Fibroblast of skin of left biceps (primary cell): ENCODE measurements at places on chromosomes 3 and 15.

GRCh38 chr3:128878556-128879124 lies 780 bp upstream of the ACAD9 start:
- no peak for DNase-seq

DNA sequence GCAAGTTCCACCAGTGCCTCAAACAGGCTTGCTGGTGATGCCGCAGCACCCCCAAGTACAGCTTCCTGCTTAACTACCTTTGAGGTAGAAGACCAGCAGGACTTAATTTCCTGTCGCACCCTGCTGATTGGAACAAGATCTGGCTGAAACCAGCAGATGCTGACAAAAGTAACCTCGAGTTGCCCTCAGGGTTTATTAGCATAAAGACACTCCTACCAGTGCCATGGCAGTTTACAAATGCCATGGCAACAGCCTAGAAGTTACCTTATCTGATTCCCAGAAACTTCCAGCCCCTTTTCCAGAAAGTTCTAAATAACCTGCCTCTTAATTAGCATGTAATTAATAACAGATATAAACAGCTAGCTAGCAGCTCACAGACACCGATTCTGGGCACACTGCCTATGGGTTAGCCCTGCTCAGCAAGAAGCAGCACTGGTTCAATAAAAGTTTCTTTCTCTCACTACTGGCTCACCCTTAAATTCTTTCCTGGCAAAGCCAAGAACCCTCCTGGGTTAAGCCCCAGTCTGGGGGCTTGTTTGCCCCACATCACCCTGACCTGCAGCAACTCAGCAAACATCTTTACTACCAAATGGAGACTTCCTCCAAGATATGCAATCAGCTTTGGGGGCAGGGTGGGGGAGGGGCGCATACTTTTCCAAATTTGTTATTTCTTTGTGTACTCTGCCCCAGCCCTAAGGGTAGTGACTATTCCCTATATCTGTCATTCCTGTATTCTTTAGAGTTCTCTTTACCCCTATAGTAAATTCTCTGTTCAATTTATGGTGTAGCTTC lies 54.2 kb downstream of the MAP4 start:
- no peak for DNase-seq

DNA sequence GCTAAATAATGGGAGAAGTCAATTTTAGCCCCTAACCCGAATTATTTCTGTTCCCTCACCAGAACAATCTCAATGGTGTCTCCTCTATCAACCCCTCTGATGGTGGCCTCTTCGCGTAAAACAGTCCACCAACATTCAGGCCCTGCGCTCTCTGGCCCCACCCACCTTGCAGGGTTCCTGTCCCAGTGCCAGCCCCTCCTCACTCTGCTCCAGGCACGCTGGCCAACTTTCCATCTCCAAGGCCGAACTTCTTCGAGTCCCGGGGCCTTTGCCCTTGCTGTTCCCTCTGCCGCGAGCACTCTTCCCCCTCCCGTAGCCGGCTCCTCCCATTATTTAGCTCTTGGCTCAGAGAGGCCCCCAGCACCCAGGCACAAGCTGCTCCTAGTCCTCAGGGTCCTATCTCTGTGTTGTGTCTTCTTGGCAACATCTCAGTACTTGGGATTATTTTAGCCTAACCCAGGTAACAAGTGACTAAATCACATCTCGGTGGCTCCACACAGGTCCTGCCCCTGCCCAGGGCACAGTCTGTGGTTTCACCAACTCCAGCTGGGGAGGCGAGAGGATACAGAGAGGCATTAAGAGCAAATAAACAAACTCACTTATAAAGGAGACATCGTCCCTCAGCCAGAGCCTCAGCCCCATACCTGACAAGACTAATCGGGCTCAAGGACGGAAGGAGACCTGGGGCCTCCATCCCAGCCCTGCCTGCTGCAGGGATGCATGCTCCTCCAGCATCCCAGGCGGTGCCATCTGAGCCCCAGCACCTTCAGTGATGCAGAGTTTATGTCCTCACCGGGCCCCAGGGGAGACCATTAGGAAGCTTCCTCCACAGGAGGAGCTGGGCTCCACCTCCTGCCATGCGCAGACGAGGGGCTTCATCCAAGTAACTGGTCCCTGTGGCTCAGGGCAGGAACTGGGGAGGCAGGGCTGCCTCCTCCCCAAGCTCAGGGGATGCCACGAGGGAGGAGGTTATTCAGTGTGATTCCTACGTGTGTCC lies 19.7 kb upstream of the IQSEC1 start:
- no peak for DNase-seq

DNA sequence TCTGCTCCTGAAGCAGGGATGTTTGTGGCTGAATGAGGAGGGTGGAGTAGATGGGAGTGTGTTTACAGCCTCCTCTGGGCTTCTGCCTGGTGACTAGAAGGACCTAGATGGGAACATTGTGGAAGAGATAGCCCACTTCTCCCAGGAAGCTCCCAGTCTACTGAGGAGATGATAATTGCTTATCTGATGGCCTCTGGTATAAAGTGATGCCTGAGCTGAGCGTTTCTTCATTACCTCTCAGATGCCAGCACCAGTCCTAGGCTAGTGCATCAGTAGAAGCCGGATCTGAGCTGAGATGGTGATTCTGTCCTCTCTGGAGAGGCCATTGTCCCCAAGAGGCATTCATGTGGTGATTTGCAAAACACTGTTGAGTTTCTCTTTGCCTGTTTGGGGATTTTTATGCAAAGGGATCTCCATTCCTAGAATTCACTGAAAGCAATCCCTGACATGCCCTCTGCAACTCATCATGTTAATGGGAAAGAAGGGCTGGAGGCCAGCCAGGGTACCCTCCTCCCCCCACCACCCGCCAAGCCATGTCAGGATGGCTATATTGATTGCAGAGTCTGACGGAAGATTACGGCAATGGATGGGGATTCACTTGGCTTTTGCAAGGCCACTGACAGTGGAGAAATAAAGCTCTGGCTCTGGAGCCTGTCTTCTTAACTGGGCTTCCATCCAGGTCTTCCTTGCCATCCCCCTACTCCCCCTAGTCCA lies 166.4 kb upstream of the ROPN1 start:
- DNase-seq: no peak

GRCh38 chr15:40695469-40695890 lies 506 bp downstream of the RAD51 start:
- DNase-seq: no peak

DNA sequence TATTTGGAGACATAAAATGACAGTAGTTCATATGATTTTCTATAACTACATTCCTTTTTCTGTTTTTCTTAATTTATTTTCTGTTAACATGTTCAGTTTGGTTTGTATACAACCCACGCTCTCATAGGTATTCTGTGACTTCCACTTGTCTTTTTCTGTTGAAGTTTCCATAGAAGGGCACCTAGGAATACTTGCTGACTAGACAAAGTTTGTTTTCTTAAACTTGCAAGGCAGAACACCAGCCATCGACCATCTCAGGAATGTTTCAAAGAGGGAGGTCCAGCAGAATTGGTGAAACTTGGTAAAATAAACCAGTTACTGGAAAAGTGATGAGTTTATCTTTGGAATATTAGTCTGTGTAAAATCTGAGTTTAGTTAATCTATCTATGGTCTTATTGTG lies 403.2 kb upstream of the CADM2 start:
- no peak for DNase-seq

DNA sequence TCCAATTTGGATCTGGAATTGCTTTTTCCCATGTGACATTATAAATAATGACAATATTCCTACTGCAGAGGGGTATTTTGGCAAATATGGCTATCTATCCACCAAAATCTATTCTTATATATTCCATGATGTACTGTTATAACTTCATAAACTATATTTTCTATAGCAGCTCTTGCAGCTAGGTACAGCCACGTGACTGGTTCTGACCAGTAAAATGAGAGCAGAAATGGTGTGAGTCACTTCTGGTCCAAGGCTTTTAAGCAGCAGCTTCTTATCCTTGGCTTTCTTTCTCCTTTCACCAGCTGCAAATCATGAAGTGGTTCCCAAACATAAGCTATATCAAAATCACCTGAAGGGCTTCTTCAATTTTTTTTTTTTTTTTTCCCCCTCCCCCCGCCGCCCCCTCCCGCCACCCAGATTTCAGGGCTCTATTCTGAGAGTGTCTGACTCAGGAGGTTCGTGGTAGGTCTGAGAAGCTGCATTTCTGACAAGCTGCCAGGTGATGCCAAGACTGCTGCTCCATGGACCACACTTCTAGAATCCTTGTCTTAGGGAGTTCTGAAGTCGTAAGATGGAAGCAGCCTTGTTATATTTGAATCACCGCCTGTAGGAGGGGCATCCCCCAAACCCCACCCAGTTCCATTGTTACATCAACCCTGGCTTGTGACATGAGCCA lies 357.5 kb downstream of the CHST2 start:
- no peak for DNase-seq
